ENCODE measurements at places on chromosomes 7 and 10.

DNA sequence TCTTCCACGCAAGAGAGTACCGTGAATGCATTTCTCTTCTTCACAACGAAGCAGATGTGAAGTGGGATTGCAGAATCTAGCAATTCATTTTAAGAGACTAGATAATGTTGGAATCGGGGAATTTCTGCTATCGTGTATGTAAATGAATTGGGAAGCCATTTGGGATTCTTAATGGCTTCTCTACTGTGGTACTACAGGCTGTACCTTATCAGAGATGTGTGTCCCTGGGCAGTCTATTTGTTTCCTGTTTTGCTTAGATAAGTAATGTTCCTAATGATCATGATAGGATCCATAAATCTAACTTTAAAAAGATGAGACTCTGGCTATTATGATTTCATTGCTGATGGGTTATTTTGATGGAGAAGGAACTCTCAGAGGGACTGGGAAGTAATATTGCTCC, 320.6 kb downstream of the REEP3 start:
- DNase-seq = no peak

- DNase-seq = peak; percentile 79
Measured at GRCh38 chr7:5677538-5678294, 103.7 kb downstream of the RNF216 start.

GRCh38 chr7:93178213-93178612, 30.0 kb upstream of the SAMD9L start:
- DNase-seq = no peak

- no peak for DNase-seq
Measured at GRCh38 chr7:44387389-44387788, 62.0 kb upstream of the CAMK2B start.

DNA sequence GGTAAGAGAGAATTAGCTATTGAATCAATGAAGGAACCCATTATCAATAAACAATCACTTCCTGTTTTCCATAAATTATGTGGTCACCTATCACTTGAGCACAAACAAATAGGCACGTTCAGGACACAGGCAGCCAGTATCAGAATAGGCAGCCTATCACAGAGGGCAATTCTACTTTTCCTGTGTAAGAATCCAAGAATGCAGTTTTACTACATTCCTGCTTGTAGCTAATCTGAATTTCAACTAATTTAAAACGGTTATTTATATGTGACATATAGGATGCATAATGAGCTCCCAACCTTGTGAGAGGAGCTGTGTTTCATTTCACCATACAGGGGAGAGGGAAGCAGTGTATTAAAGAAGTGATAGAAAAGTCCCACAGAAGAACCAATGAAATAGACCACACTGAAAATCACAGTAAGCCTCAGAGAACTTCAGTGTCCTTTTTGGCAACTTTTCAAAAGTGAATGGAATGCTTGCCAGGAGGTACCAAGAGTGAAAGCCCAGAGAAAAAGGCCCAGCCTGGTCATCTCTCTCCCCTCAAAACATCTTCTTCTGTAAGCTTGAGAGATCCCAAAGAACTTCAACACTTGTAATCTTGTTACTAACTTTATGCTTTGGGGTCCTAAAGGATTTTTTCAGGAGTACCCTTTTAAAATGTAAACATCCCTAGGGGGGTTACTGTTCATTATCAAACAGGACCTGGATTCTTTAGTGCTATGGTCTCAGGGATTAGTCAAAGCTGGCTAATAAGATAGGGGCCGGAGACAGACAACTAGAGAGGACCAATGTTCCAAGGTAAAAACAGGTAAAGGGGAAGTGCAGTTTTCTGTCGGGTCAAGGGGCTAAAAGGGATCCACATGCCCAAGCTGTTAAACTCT, 1.3 kb downstream of the IMMP2L start:
- DNase-seq = no peak

GRCh38 chr10:69716711-69717560, 84.8 kb upstream of the COL13A1 start:
- DNase-seq = peak; percentile 67

GRCh38 chr10:97505152-97505551, 6.4 kb downstream of the UBTD1 start:
- no peak for DNase-seq

DNA sequence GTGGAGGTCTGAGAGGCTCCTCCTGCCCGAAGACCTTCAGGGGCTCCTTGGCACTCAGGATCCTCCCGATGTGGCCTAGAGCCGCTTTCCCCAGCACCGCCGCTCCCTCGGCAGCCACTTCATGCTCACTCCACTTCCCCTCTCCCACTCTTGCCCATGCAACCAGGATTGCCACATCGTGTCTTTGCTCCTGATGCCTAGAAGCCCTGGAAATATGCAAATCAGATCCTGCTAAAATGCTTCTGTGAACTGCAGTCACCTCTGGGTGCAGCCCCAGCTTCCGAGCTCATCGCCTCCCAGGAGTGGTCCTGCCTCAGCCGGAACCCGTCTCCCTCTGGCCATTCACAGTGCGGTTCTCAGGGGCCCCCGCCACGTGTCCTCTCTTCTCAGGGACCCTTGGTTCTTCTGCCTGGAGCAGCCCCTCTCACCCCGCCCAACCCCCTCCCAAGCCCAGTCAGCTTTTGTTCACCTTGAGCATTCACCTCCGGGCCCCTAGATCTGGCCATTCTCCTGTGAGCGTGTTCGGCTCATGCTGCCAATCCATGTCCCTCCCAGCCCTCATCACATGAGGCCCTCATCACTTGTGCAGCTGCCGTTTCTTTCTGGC, 175.5 kb downstream of the ADARB2 start:
- no peak for DNase-seq

GRCh38 chr7:43791665-43792064, 33.2 kb downstream of the BLVRA start:
- no peak for DNase-seq

- DNase-seq = no peak
Measured at GRCh38 chr10:95392681-95393164, 101.9 kb upstream of the PDLIM1 start.

GRCh38 chr7:133783276-133783675, 343.9 kb upstream of the LRGUK start:
- no peak for DNase-seq

DNA sequence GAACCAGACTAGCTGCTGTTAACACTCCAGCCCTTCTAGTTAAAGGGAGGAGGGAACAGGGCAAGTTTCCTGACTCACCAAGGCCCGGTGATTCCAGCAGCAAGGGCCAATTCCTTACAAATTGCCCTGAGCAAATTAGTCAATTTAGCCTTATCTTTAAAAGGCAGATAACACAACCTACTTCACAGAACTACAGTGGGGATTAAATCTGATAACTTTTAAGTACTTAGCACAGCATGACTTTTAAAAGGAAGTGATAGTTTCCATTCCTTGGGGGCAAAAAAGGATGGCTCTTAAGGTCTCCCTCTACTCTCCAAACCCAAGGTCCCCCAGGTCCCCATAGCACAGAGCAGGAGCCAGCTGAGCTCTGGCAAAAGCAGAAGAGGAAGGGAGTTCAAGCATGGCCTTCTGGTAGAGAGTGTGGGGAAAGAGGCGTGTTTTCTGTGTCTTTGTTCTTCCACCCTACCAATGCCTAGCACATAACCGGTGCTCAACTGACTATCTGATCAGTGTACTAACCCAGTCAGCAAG, 4.0 kb downstream of the CDCA7L start:
- no peak for DNase-seq

DNA sequence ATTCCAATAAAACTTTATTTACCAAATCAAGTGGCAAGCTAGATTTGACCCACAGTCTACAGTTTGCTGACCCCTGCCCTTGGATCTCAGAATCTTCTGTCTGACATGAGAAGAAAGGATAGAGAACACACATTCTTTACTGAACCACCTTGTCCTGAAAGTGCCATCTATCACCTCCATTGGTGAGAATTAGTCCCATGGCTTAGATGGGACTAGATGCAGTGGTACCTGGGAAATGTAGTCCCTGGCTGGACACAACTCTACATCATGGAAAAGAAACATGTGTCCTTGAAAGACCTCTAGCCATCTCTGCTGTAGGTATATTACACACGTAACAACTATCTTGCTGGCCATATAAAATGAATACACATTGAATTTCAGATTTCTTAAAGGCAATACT, 336.2 kb downstream of the LHFPL3 start:
- DNase-seq = no peak

DNA sequence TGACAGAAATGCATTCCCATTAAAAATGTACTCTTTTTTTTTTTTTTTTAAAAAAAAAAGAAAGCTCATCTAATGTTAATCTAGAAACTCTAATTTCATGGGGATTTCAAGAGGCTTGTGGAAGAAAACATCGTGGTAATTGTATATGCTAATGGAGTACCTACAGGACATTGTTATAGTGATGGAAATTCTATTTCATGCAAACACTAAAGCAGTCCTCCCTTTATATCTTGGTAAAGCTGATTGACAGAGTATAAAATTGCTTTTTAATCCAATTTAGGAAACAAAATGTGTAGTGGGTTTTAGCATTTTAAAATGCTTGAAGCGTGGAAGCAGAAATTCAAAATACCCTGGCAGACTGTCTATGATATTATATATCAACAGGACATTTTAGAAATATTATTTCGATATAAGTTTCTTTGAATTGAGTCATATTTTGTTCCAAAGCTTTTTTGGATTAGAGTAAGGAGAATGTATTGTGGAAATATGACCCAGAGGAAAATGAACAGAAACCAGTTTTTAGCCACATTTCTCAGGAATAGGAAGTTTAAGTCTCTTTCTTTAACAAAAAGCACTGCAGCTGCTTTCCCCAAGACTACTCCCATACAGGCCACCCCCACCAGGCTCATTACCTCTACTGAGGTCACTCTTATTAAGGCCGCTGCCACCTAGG, 121.9 kb downstream of the WNT2 start:
- DNase-seq = no peak

DNA sequence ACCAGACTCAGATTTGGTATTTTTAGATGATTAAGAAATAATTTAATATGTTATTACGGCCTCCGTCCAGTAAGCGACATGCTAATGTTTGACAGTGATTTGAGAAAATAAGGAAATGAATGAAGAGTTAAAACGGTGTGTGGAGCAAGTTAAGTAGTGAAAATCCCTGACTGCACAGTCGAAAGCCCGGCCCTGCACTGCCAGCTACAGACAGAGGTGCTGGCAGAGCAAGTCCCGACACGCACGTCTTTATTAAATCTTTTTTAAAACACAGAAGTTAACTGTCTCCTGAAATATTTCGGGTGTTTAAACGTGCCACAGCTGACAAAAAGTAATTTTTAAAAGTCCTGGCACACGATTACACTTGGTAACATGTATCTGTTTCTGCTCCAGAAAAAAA, 293.4 kb upstream of the RNF32 start:
- DNase-seq = no peak

DNA sequence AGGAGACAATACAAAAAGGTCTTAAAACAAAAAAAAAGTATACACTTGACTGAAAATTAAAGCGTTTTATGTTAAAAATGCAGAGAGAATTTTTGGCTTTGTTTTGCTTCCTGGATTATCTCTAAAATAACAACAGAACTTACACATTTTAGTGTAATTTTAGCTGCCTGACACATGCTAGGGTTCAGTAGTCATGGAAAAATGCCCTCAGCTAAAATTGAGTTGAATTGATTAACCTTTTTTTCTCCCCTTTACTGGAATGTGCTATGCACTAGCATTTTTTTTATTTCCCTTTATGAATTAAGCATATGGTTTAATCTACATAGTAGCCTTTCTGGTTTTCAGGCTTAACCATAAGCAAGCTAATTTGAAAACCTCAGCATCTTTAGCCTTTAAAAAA, 89.9 kb downstream of the ZNF277 start:
- no peak for DNase-seq

- DNase-seq = no peak
Measured at GRCh38 chr7:155455776-155456737, 1.9 kb upstream of the EN2 start.

GRCh38 chr7:118755067-118755625, 530.6 kb downstream of the ANKRD7 start:
- no peak for DNase-seq

DNA sequence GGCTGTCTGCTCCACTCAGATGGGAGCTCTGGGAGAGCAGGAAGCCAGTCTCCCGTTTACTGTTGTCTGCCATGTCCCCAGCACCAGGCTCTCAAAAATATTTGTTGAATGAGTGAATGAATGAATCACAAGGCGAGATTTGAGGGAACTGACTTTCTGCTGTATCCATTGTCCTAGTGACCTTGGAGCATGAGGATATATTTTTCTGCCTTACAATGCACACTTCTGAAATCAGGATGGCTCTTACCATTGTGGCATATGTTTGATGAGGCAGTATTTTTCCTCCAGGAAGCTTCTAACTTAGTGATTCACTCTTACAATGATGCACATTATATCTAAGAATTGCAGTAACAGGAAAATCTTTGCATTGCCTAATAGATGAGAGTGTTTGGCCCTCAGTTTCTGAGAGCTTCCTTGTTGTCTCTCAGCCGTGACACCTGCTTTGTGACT, 136.4 kb downstream of the RPS24 start:
- DNase-seq = no peak

- DNase-seq = no peak
Measured at GRCh38 chr10:59885430-59886134, 20.8 kb downstream of the CCDC6 start.

DNA sequence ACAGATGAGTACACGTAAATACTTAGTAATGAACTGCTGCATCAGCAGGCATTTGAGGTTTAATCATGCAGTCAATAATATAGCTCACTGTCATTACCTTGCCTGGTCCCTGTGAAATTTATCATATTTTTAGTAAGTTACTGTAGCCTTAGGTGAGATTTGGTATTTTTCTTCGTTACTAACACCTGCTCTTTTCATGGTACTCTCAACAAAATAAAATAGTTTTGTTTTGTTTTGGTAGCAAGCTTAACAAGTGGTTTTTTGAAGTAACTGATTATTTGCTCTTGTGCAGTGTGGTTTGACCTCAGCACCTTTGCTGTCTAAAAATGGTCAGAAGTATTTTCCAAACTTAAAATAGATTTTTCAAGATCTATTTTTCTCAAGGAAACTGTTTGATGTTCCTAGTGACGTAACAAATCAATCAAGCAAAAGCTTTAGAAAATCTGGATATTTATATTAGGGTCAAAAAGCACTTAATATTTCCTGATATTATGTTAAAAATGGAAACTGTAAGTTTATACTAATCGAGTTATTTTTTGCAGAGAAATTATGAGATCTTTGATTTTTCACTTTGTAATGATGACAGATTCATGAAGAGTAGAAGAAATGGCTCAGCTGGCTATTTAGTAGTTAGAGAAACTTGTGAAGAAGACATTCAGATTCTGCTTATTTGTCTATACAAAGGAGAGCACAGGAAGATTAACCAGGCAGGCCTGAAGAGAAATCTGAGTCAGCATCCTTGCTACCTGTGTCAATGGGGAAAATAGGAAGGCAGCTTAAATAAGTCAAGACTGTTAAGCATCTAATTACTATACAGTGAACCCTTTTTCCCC, 21.0 kb upstream of the RPA3 start:
- DNase-seq = no peak

DNA sequence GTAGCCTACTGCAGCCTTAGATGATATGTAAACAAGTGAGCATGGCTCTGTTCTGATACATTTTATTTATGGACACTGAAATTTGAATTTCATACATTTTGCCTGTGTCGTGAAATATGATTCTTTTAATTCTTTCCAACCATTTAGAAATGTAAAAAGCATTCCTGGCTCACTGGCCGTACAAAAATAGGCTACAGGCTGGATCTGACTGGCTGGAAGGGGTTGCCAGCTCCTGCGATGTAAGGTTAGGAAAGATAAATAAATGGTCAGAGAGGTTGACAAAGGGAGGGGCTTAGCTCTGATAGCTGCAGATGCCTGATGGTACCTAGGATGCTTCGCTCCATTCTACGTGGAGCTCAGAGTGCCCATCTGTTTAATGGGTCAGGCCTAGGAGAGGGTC, 3.4 kb downstream of the ADCYAP1R1 start:
- no peak for DNase-seq

All from aorta (tissue), 5 donors.